ENCODE measurements at places on chromosomes 2 and 18. TPM values are rescaled to one million over a fixed set of nuclear protein-coding genes. Genes with fewer than 3 reads are reported as not detected.

DNA sequence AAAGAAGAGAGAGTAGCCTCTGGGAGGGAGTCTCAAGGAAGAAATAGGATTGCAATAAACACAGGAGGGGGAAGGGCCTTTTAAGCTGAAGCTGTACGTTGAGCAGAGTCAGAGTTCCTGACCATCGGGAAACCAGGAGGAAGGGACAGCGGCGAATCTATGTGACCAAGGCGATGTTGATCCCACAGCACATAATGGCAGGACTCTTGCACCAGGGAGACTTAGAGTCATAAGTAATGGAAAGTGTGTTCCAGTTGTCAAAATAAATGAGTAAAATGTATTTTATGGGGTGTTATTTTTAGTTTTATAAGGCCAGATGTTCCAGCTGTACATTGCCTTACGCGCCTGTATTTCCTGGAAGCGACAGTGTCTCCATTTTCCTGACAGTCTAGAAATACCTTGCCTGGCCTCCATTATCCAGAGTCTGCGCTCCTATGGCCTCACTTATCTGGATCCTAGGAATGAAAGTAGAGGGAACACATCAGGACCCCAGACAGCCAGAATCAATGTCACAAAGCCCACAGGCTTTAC, 152.8 kb upstream of the COPS8 start:
- H3K36me3 ChIP-seq: no peaks in the 10 kb centered on the region
- H3K27ac ChIP-seq: no peak overlapping the region
- H3K4me3 ChIP-seq: no peak overlapping the region

DNA sequence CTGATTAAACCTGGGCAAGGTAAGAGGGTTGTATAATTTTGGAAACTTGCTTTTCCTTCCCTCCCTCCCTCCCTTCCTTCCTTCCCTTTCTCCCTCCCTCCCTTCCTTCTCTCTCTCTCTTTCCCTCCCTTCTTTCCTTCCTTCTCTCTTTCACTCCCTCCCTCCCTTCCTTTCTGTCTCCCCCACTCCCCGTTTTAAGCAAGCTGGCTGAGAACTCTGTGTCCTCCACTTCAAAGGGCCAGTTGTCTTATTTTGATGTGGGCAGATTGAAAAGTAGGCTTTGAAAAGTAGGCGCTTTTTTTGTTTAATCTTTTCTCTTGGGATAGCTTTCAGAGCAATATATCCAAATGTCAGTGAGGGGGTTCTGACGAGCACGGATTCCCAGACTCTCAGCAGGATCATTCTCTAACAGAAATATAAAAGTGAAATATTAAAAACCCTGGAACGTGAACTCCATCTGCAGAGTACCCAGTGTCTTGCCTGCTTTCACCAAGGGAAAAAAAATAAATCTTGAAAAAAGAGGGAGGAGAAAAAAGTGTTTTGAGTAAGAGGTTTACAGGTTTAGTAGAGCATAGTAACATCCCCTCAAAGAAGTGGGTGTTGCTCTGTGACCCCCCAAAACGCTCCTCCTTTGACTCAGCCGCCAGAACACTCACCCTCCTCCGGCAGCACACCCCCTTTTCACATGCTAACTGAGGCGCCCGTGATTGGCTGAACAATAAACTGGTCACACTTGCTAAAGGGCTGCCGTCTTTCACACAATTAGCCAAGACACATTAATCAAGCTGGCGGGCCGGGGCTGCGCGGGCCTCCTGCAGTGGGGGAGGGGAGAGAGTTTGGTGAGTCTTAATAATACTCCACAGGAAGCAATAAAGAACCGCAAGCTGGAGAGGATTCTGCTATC, 52.2 kb downstream of the CDK15 start:
- peak overlapping the region; percentile 27 for H3K4me3 ChIP-seq
- no peaks in the 10 kb centered on the region for H3K36me3 ChIP-seq
- H3K27me3 ChIP-seq: no peaks in the 10 kb centered on the region
- peaks cover 24% of the 10 kb centered on the region for H3K4me1 ChIP-seq
- peak; percentile 79 for DNase-seq

- H3K36me3 ChIP-seq: no peaks in the 10 kb centered on the region
- H3K27me3 ChIP-seq: no peaks in the 10 kb centered on the region
- H3K4me1 ChIP-seq: no peaks in the 10 kb centered on the region
- no peak overlapping the region for H3K27ac ChIP-seq
- no peak overlapping the region for H3K4me3 ChIP-seq
These were observed 499.8 kb upstream of the MEIS1 start for GRCh38 chr2:65934992-65935629.

GRCh38 chr18:11553098-11553940, 56.1 kb upstream of the SLC35G4 start:
- DNase-seq: peak; percentile 85
- H3K27me3 ChIP-seq: no peaks in the 10 kb centered on the region
- H3K4me1 ChIP-seq: no peaks in the 10 kb centered on the region
- H3K36me3 ChIP-seq: no peaks in the 10 kb centered on the region

SULT1C2 gene
- not detected for total RNA-seq

ITGB6 gene
- not detected for total RNA-seq

FSHR gene
- not detected for total RNA-seq

DNA sequence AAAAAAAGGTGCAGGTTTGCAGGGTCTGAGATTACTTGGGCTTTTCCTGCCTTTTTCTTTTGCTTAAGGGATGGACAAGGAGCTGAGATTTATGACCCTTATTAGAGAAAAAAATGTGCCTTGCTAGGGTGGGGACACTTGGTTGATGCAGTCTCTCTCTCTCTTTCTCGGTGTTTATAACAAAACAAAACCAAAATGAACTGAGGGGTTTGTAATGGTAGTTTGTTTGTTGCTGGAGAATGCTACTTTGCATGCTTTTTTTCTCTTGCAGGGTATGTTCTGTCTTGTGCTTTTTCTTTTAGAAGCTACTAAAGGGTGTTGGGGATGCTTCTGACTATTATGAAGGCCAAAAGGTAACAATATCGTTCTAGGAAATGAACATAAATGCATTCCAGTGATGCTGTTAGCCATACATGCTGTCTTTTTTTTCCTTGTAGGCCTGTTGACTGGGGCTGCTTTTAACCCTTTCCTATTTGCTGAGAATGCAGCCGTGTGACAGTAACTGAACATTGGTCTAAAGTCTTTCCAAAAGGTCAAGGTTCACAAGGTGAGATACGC, 435 bp downstream of the ZNF532 start:
- H3K4me1 ChIP-seq: peaks cover 23% of the 10 kb centered on the region
- peaks cover 25% of the 10 kb centered on the region for H3K36me3 ChIP-seq
- H3K27ac ChIP-seq: peak overlapping the region; percentile 50

DNA sequence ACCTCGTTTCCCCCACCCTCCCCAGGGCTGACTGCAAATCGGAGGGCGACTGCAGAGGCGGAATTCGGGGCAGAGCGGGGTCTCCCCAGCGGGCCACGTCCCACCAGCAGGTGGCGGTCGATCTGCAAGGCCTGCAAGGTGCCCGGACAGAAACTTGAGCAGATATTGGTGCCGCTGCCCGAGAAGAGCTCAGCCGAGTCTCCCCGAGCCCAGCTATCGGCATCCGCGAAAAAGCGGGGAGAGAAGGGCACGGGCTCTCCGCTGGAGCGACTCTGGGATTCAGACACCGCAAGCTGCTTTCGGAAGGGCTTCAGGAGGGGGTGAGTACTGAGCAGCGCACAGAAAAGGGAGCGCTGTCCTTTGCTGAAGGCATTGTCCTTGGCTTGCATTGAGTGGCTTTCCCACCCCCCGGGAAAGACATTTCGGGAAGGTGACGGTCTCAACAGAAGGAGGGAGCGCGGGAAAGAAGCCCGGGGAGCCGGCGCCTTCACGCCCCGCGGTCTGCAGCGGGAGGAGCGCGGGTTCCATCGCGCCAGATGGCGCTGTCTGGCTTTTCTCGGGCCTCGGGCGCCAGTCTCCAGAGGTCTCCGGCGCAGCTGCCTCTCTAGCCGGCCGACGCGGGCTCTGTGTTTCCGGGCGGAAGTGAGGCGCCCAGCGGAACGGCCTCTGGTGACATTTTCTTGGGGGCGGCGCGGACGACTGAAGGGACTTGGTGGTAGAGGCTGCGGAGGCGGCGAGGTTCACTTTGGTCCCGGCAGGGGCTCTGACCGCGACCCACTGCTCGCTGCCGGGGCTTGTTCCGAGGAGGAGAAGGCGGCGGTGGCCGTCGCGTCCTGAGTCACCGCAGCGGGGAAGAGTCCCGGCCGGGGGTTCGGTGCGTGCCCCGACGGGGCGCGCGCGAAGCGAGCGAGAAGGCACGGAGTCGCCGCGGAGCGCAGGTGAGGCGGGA, 69.5 kb downstream of the HAUS1 start:
- DNase-seq: peak; percentile 98
- peak overlapping the region; percentile 78 for H3K4me3 ChIP-seq
- H3K4me1 ChIP-seq: peaks cover 26% of the 10 kb centered on the region
- no peaks in the 10 kb centered on the region for H3K27me3 ChIP-seq
- peak overlapping the region; percentile 91 for H3K27ac ChIP-seq
- no peaks in the 10 kb centered on the region for H3K36me3 ChIP-seq

NETO1 gene
- total RNA-seq: not detected

DNA sequence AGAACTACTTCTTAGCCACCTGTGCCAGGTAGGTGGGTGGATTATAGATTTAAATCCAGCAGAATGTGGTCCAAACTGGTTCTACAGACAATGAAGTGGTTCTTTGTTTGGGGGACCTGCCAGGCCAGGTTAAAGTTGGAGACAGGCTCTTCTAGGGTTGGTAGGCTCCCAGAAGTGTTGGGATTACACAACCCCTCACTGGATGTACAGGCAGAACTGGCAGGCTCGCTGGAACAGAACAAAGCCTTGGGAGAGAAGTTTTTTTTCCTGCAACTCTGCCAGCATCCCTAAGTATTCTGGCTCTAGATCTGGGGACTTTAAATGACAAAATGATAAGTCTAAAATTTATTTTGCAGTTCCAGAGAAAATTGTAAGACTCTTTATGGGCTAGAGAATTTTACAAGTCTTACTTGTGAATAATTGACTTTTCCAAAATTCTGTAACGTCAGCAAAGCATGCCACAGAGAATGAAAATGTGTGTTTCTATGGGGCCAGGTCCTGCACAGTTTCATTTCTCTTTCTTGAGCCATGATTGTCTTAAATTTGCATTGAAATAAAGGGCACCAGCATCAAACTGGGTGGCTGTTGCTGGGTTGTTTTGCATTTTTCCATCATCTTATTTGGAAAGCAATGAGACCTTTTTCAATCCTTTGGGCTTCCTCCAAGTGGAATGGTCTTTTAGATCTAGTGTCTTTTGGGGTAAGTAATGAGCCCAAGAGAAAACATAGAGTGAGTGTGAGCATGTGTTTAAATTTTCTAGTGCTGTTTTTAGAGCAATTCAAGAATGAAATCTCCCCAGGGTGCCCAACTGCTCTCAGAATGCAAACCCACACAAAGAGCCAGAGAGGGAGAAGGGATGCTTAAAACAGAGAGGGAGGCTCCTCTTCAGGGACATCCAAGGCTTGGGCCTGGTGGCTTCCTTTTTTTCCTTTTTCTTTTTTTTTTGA, 32.4 kb upstream of the ATL2 start:
- peak; percentile 94 for DNase-seq
- H3K27me3 ChIP-seq: no peaks in the 10 kb centered on the region
- peaks cover 66% of the 10 kb centered on the region for H3K4me1 ChIP-seq

DNA sequence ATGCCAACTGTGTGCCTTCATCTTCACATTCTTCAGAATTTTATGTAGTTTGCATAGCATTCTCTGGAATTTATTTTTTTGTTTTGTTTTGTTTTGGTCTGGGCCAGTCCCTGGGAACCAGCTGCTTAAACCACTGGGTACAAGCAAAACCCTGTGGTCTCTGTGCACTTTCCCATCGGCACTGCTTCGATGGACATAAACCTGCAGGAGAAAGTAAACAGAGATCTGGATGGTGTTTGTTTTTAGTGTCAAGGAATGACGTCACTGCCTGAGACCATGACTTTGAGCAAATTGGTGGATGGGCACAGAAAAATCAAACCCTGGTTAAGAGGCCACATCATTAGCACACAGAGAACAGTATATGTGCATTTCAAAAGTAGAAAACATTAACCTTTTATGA, 64.7 kb upstream of the RASGRP3 start:
- no peak for DNase-seq
- no peak overlapping the region for H3K4me3 ChIP-seq
- H3K27me3 ChIP-seq: no peaks in the 10 kb centered on the region

GRCh38 chr2:68089961-68090360, 27.2 kb upstream of the C1D start:
- no peak overlapping the region for H3K27ac ChIP-seq
- H3K4me3 ChIP-seq: no peak overlapping the region
- no peaks in the 10 kb centered on the region for H3K27me3 ChIP-seq
- peaks cover 18% of the 10 kb centered on the region for H3K4me1 ChIP-seq
- H3K36me3 ChIP-seq: no peaks in the 10 kb centered on the region

DNA sequence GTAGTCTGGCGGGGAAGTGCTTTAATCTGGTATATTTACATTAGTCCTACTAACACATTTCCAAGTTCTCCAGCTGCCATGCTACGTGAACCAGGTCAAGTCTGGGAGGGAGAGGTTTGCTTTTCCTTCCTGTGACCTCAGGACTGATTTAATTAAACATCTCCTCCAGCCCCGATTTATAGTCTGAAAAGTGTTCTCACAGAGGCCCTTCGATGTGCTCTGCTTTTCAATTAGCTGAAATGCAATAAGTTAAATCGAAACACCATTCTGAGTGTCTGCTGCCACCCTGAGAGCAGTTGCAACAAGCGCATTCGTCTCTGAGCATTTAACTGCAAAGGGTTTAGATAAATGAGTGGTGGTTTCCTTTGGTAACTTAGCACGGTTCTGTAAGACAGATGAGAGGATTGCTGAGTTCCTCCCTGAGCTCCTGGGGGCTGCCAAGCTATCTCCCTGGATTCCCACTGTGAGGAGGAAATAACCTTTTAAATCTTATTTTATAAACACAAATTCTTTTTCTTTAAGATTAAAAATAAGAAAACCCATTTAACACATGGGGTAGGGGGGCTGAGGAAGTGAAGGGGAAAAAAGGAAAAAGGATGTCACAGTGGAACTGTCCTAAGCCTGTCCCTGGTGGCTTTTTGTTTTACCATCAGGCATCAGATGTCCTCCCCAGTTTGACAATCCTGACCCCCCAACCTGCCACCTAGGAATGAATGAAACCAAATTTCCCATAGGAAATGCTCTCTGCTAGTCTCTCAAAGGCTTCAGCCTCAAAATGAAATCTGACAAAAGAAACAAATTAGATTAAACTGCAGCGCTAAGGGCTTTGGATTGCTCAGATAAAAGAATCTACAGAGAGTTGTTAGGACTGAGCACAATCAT, 56.5 kb upstream of the CREB1 start:
- no peaks in the 10 kb centered on the region for H3K36me3 ChIP-seq
- H3K4me1 ChIP-seq: peaks cover 3% of the 10 kb centered on the region
- DNase-seq: peak; percentile 81

GRCh38 chr2:162317861-162318327, 590 bp downstream of the IFIH1 start:
- H3K27me3 ChIP-seq: peaks cover 5% of the 10 kb centered on the region
- H3K4me3 ChIP-seq: peak overlapping the region; percentile 75
- H3K4me1 ChIP-seq: peaks cover 11% of the 10 kb centered on the region
- no peaks in the 10 kb centered on the region for H3K36me3 ChIP-seq
- no peak overlapping the region for H3K27ac ChIP-seq

DNA sequence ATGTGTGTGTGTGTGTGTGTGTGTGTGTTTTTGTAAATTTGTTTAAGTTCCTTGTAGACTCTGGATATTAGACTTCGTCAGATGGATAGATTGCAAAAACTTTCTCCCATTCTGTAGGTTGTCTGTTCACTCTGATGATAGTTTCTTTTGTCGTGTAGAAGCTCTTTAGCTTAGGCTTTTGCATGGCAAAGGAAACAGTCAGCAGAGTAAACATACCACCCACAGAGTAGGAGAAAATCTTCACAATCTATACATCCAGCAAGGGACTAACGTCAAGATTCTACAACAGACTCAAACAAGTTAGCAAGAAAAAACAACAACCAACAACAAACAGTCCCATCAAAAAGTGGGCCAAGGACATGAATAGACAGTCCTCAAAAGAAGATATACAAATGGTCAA, 336.7 kb upstream of the ATP5MC3 start:
- H3K27ac ChIP-seq: no peak overlapping the region
- H3K27me3 ChIP-seq: no peaks in the 10 kb centered on the region
- H3K4me3 ChIP-seq: no peak overlapping the region
- DNase-seq: no peak
- H3K4me1 ChIP-seq: no peaks in the 10 kb centered on the region
- no peaks in the 10 kb centered on the region for H3K36me3 ChIP-seq

ARHGAP15 gene
- total RNA-seq: 82.8 TPM

IL36RN gene
- total RNA-seq: not detected

CAPN14 gene
- total RNA-seq: 2.0 TPM
